ENCODE measurements at places on chromosomes 2 and 18.

- no peak for DNase-seq
Observed at GRCh38 chr2:217714287-217714751, 288.5 kb downstream of the TNS1 start.

DNA sequence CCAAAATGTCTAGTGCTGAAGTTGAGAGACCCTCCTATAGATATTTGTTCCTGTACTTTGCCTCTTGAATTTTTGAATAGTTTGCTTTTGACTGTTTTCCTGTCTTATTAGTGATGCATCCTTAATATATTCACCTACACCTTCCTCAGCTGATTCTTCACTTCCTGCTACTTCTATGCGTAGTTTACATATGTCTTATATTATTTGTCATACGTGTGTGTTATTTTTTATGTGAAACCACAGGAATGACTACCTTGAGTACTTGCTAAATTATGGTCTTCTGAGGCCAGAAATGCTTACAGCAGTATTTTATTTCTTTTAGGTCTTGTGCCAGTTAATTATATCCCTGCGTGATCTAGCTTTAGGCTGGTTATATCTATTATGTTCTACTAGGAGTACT is 9.9 kb downstream of the UBE2E3 start:
- DNase-seq = no peak

DNA sequence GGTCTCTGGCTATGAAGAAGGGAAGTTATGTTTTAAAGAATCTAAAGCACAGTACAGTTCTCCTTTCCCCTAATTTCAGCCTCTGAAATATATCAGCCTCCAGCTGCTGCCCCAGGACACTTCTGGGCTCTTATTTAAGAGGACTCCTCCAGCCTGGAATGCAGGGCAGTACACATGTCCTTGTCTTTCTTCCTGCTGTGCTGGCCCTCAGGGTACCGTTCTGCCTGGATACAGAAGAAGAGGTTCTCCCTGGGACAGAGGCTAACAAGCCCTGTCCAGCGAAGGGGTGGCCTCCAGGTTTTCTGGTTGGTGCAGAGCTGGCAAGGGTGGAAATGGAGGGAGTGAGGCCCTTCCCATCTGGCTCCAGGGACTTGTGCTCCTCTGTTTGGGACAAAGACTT is 22.1 kb downstream of the MLPH start:
- DNase-seq = no peak

- no peak for DNase-seq
Observed at GRCh38 chr2:85340034-85340892, 12.5 kb upstream of the TGOLN2 start.

DNA sequence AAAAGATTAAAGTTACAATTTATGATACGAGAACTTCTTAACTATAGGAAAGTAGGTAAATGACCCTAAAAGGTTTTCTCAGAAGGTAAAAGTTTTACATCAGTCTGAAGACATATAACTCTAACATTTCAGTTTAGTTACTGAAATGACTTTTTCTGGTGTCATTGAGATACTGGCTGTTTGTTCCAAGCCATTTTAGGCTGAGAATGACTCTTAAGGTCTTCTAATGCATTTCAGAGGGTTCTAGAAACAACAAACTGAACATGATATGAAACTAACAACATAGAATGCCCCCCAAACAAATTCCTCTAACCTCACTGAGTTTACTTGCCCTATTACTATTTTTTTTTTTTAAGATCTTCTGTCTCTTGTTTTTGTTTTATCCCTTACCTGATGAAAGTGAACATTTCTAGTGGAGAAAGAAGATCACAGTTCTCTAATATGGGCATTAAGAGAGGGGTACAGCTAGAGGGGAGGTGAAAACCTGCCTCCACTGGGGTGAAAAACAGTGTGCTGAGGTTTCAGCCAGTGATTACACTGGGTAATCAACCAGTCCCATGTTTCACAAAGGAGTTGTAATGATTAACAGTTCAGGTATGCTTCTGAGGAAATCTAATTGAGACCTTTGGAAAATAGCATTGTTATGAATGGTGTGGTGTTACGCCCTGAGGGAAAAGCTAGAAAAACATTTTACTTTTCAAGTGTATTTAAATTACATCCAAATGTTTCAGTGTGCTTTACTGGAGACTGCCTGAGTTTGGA is 11.2 kb downstream of the NABP1 start:
- DNase-seq = no peak

DNA sequence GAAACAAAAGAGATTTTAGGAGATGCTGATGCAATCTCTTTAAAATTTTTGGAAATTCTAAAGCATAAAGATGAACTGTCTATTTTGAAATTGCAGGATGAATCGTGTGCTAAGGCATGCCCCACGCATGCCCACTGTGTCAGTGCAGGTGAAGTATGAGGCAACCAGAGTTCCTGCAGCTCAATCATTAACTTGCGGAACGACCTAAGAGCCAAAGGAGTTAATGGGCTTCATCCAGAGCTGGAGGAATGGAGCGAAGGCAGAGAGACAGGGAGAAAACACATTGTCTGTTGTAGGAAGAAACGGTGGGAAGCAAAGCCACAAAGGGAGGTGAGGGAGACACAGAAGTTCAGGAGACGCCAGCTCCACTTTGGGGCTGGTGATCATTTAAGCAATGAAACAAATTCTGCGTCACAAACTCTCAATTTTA is 265.2 kb downstream of the CCDC85A start:
- no peak for DNase-seq

GRCh38 chr2:178676046-178676445 is 131.2 kb downstream of the TTN start:
- DNase-seq = no peak

DNA sequence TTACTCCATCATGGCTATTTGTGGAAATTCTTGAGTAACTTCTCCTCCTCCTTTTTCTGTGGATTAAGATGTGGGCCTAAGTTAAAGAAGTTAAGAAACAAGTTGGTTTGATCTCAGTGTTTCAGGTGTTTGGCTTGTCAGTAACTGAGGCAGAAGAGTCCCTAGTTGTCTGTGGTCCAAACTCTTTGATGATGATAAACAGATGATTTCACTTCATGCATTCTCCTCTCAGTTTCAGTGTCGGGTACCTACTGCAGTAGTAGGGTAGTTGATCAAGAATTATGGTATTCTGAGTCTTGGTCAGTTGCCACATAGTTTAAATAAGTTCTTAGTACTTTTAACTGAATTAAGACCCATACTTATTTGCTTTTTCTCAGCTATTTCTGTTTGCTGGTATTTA is 85.6 kb downstream of the NCOA1 start:
- no peak for DNase-seq

DNA sequence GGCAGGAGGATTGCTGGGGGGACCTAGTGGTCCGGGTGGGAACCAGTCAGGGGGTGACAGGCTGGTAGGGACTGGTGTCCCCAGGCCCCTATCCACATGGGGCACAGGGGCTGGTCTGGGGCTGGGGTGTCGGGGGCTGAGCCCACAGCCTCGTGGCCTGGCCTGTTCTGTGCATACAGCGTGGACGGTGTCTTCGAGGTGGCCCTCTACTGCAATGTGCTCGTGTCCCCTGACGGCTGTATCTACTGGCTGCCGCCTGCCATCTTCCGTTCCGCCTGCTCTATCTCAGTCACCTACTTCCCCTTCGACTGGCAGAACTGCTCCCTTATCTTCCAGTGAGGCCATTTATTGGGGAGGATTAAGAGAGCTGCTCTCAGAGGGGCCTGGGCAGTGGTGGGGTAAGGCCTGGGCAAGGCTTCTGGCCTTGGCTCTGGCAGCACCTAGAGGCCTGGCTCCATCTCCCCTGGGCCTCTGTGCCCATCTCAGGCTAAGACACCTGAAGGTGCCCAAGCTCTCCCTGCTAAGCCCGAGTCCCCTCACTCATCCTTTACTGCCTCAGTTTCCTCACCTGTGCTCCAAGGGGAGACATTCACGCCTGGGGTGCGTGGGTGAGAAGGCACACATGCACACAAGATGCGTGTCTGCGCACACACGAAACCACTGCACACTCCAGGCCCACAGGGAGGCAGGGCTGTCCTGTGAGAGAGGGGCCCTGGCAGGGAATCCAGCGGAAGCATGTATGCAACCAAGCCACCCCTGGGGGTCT is 1.9 kb downstream of the CHRNG start:
- no peak for DNase-seq

DNA sequence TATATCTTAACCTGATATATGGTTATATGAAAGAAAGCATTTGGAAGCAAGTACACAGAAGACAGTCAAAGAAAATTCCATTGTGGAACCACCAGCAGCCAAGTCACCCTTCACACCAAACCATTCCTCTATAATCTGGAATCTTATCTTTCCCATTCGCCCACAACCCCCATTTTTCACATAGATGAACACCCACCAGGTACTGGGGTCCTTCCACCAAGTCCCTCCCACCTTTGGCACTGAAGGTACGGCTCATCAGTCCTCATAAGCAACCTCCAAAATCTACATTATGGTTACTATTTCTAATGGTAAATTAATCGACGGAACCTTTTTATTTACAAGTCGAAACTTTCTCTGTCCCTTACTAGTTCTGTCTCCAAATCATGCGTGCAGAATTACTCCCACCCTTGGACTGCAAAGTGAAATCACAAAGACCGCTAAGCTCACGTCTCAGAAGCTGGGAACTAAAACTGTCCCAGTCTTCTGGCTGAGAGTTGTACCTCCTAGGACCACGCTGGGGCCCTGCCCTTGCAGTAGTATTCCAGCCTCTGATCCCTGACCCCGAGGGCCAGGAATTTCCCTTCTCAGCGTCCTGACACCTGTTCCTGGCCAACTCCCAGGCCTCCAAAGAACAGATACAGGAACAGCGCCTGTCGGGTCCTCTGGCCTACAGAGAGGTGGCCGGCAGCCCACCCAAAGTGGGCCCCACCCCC is 702 bp downstream of the OLA1 start:
- DNase-seq = no peak

- DNase-seq = no peak
Observed at GRCh38 chr2:176002688-176003210, 682 bp upstream of the LNPK start.

GRCh38 chr18:75207310-75208154 is 1.4 kb downstream of the PTGR3 start:
- no peak for DNase-seq

DNA sequence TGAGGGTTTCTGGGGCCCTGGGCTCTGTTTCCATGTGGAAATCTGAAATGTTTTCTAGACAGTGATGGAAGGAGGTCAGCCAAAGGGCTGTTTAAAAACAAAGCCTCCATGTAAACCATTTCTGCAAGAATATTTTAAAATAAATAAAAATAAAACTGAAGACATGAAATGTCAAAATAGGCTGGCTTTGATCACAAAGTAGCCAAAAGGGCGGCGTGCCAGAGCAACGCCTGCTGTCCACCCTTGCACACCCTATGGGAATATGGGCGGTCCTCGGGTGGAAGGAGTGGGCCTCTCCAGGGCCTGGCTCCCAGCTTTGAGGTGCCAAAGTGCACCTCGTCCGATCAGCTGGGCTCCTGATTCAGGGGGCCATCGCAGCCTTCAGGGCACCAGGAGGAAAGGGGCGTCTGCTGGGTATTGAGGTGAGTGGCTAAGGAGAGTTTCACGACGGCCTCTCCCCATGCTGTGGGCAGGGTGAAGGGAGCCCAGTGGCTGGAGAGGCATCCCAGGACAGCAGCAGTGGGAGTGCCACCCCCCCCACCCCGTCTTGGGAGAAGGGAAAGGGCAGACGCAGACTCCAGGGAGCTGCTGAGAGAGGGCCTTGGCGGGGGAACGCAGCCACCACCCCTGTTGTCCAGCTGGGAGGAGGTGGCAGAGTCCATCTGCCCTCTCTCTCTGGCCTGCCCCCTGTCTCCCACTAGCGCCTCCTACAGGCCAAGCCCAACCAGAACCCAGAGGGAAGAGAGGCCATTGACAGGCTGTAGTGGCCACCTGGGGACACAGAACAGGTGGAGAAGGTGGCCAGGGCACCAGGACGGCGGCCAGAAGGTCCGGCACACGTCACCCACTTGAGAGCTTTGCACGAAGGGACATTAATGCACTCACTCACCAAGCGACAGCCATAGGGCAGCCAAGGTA is 5.7 kb upstream of the ERFE start:
- no peak for DNase-seq

DNA sequence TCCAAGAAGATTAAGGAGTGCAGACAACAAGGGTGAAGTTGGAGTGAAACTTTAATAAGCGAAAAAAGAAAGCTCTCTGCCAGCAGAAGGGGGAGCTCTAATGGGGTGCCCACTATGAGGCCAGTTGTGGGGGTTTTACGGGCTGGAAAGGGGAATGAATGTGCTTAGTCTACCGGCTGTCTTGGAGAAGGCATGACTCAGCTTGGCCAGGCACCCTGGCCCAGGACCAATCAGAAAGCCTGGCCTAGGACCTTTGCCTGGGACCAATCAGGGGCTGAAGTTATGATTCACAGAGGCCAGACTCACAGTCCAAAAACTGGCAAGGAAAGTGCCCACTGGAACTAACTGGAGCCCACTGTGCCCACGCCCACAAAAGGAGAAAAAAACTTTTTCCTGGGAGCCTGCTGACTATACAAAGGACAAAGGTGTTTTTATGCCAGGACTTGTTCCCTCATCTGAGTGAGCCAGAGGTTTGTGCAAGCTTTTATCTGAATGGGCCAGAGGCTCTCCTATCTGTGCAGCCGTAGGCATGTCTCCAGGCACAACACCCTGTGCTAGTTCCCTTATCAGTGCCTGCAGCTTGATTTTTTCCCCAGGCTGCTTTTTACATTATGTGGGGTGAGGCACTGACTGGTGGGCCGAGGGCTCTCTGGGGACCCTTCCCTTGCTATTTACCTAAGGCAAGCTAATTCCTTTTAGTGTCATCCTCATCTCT is 18.6 kb downstream of the CMPK2 start:
- no peak for DNase-seq
